WTC11 (cell line): ENCODE measurements at places on chromosomes 2 and 18. TPM values are rescaled to one million over a fixed set of nuclear protein-coding genes. Genes with fewer than 3 reads are reported as not detected.

GRCh38 chr18:56660655-56661054 is 9.5 kb downstream of the WDR7 start:
- DNase-seq, result no peak

DNA sequence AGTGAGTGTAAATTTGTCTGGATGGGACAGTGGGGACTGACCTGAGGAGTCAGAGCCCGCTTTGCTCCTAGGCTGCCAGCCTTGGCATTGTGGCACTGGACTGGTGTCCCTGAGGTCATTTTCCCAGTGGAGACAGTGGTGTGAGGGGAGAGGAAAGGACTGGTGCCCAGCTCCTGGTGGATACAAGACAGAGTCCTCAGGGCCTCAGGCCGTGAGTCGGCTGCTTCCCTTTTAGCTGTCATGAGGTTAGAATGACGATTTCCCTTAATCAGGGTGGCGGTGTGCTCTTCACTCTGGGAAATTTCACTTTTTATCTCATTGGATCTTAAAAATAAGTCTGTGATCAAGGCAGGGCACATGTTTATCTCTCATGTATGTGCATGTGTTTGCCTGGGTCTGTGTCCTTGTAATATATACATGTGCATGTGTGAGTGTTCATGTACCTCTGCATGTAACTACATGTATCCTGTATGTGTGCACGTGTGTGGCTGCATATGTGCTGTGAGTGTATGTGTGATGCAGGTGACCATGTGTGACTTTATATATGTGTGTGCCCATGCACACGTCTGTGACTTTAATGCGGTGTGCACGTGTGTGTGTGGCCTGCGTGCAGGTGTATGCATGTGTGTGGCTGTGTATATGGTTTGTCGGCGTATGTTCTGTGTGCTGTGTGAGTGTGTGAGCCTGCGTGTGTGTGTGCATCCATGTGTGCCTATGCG is 55.7 kb downstream of the GLI2 start:
- DNase-seq, result no peak

GRCh38 chr2:217555081-217555876 is 447.5 kb downstream of the TNS1 start:
- peak; percentile 22 for DNase-seq

GRCh38 chr2:112646791-112647689 is 1.3 kb downstream of the SLC20A1 start:
- no peak for DNase-seq

GRCh38 chr2:86628091-86628522 is 4.4 kb upstream of the RNF103 start:
- DNase-seq, result no peak

DNA sequence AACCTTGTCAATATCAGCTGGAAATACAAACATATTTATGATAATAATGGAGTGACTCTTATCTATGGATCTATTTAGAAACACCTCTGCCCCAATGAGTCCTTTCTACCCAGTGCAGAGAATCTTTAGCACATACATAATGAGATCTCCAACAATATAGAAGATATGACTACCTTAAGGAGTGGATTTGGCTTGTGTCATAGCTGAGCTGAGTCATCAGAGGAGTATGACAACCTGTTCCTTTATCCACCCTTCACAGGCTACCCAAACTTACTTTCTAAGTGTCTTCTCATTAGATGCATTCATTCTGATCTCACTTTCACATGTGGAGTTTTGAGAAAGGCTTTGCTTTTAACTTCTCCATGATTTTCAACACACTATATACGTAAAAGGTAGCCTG is 1218.9 kb downstream of the DSC3 start:
- no peak for DNase-seq

DNA sequence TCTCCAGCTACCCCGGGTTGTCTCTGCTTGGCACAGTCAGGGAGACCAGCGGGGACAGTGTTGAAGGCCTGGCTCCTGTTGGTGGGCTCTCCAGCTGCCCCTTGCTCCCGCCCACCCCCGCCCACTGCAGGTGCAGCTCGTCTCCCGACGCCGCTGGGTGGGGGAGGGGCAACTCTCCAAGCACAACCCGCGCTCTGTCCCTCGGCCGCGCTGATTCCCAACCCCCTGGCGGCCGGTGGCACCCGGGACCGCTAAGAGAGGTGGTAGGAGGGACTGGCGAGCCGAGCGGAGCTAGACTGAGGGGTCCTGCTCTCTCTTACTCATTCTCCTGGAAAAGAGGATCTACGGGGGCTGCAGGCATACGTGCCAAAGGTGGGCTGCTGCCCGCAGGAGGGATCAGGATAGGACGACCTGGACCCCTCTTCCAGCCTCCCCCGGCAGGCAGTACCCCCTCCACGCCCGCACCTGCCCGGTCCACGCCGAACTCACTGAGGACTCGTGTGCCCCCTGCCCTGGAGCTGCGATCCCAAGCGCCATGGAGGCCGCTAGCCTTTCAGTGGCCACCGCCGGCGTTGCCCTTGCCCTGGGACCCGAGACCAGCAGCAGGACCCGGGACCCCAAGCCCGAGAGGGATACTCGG is 44.5 kb downstream of the DDX18 start:
- DNase-seq, result peak; percentile 75

- DNase-seq, result no peak
Observed at GRCh38 chr2:217055624-217056023, 195.8 kb upstream of the TNP1 start.

The IL36B gene
- not detected in 3 replicates for total RNA-seq
